WERI-Rb-1 (cell line): ENCODE measurements at places on chromosomes 12 and 14.

DNA sequence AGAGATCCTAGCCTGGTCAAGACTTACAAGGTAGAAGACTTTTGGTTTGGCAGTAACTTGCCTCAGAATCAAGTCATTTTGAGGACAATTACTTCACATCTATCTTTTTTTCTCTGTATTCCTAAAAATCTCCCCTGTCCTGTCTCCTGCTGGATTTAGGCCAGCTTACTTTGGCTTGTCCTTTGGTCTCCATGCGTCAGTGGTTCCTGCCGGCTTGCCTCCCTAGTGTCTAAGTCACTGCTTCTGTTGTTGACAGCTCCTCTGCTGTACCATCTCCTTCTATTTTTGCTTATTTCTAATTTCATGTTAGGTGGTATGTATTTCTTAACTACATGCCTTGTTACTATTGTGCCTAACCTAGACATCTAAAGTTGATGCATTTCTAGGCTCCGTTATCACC is 39.7 kb upstream of the FBLN5 start:
- no peak for DNase-seq

GRCh38 chr12:27615331-27615891 is 80.8 kb upstream of the REP15 start:
- no peak for DNase-seq

- DNase-seq = no peak
Observed at GRCh38 chr14:66572826-66573225, 64.9 kb downstream of the GPHN start.

DNA sequence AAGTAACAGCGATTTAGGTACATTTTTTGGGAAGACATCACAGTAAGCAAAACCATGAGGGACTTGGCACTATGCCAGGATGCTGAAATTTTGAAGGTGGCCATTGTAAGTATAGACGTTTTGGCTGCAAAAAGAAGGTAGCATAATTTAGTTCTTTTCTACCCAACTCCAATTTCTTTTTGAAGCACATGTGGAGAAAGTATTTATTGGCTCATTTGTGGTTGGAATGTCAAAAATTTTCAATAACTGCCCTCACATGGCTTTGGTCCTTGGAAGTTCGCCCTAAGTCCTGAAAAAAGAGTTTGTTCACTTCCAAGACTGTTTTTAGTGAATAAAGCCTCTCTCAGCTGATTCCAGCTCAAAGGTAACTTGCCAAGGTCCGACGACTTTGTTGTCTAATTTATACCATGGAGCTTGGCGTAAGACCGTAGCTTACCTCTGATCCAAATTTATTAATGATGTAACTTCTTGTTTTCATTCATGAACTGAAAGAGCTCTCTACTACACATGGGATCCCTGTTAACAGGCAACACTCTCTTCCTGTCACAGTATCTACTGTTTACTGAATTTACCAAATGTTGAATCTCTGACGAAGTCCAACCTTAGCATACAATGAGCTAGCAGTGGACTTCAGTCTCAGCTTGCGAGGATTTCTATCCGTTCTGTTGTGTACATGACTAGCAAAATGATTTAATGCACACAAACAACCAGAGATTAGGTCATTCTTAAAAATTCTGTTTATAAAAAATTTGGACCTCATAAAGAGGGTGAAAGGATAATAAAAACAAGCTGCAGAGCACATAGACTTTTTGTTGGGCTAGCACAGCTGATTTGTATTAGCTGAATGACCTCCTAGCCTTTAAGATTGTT is 49.0 kb downstream of the MSRB3 start:
- DNase-seq = no peak

DNA sequence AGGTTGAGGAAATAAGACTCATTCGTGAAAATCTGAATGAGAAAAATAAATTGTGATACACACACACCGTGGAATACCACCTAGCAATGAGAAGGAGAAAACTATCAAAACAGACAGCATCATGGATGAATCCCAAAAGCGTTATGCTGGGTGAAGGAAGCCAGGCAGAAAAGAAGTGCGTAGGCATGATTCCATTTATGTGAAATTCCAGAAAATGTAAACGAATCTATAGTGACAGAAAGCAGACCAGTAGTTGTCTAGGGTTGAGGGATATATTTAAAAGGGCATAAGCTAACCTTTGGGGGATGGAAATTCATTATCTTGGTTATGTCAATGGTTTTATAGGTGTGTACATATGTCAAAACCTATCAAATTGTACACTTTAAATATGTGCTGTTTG is 42.5 kb upstream of the ANO2 start:
- DNase-seq = no peak
